ENCODE measurements at places on chromosomes 6 and 20.

DNA sequence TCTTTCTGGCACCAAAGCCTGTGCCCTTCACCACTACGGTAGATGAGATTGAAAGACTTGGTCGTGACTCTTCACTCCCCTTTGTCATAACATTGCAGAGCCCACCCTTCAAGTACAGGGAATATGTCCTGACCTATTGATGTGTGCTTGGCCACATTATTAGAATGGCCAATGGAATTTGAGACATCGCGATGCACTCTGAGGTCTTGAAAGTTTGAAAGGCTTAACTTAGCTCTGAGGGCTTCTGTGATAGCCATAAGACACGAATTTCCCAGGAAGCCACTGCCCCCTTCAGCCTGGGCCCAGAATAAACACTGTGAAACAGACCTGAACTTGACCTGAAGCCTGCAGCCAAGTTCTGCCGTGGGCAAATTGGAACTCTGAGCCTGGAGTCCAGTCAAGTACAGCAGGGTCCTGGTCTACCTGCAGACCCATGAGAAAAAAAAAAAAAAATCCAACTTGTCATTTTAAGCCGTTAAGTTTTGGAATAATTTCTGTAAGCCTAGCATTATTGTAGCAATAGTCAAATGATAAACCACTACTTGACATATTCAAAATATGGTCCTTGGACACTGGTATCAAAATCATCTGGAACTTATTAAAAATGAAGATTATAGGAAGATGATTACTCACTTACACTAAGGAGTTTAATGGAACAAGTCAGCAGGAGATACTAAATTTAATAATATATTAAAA, 36.9 kb upstream of the TRAF3IP2 start:
- no peak for DNase-seq

DNA sequence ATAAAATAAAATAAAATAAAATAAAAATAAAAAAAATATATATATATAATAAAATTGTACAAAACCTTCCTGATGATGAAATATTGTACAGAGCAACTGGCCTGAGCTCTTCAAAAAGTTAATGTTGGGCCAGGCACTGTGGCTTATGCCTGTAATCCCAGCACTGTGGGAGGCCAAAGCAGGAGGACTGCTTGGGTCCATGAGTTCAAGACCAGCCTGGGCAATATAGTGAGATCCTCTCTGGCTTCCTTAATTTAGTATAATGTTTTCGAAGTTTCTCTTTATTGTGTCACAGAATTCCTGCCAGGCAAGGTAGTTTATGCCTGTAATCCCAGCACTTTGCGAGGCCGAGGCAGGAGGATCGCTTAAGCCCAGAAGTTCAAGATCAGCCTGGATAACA, 113.9 kb upstream of the SALL4 start:
- no peak for DNase-seq

- DNase-seq = no peak
Observed at GRCh38 chr6:35895560-35895959, 25.3 kb downstream of the SRPK1 start.

- no peak for DNase-seq
Observed at GRCh38 chr20:16528078-16528477, 45.2 kb downstream of the KIF16B start.

- no peak for DNase-seq
Observed at GRCh38 chr6:157107915-157108651, 215.2 kb downstream of the TMEM242 start.

- DNase-seq = peak; percentile 70
Observed at GRCh38 chr6:158707120-158707820, 57.4 kb downstream of the SYTL3 start.

- DNase-seq = no peak
Observed at GRCh38 chr6:91042656-91043055, 455.8 kb upstream of the MAP3K7 start.
